ENCODE measurements at places on chromosomes 4 and X. TPM values are rescaled to one million over a fixed set of nuclear protein-coding genes. Genes with fewer than 3 reads are reported as not detected.

NCBP2L gene
- not detected for total RNA-seq

CACNA1F gene
- 0.05 TPM for total RNA-seq

FAM47A gene
- total RNA-seq: not detected

PDE6B gene
- 4.1 TPM for total RNA-seq

DNA sequence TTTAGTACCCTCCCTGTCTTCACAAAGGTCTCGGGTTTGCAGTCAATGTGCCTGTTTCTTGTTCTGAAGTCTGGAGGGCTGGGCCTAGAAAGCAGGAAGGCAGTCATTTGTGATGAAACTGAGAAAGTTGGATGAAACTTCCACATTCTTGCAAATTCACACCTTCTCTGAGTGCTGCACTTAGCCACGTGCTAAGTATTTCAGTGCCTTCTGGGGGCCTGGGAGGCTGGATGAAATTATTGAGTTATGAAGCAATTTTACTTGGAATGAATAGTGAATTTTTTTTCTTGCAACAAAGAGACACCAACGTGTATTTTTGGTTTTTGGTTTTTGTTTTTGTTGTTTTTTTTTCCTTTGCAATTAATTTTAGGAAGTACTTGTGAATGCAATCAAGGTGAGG is 71.2 kb downstream of the MSX1 start:
- no peaks in the 10 kb centered on the region for H3K36me3 ChIP-seq
- H3K27ac ChIP-seq: peak overlapping the region; percentile 62
- no peaks in the 10 kb centered on the region for H3K4me1 ChIP-seq
- no peak overlapping the region for H3K4me3 ChIP-seq
- H3K27me3 ChIP-seq: peaks cover 57% of the 10 kb centered on the region

GRCh38 chr4:134762053-134762452 is 560.5 kb upstream of the PABPC4L start:
- H3K27ac ChIP-seq: no peak overlapping the region
- no peak for DNase-seq
- H3K4me3 ChIP-seq: no peak overlapping the region
- H3K4me1 ChIP-seq: no peaks in the 10 kb centered on the region
- H3K36me3 ChIP-seq: no peaks in the 10 kb centered on the region

DNA sequence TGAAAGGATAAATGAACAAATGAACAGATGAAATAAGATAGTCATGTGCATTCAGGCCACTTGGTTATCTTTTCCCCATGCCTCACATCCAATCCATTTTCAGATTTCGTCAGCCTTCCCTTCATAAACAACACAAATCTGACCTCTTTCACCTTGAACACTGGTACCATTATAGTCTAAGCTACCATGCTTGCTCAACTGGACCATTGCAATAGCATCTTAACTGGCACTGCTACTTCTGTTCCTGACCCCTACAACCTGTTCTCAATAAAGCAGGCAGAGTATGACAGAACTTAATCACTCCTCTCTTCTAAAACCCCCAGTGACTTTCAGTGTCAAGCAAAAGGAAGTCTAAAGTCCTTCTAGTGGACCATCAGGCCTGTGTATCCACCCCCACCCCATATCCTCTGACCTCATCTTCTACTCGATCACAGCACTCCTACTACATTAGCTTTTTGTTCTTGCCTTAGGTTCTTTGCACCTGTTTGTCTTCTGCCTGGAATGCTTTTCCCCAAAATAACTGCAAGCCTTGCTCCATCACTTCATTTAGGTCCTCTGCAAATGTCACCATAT is 40.7 kb downstream of the LARP7 start:
- peaks cover 6% of the 10 kb centered on the region for H3K4me1 ChIP-seq
- H3K27ac ChIP-seq: no peak overlapping the region
- H3K27me3 ChIP-seq: no peaks in the 10 kb centered on the region
- no peak for DNase-seq
- H3K36me3 ChIP-seq: no peaks in the 10 kb centered on the region

DNA sequence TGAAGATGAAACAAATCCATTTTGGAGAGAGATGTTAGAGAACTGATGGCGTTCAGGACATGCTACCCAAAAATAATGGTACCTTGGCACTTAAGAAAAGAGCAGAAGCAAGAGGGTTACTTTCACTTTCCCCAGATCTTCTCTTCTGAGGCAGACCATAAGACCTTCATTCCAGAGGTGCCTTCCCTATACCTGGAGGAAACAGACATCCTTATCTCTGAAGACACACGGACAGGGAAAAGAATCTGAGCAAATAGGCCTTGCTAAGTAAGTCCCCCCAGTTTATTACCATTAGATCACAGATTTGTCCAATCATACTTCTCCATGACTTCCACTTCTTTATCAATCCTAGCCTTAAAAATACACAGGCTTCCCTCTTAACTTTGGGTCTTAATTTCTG is 2.0 kb upstream of the FGF2 start:
- peaks cover 9% of the 10 kb centered on the region for H3K27me3 ChIP-seq
- H3K4me3 ChIP-seq: peak overlapping the region; percentile 85
- peaks cover 24% of the 10 kb centered on the region for H3K4me1 ChIP-seq
- no peak overlapping the region for H3K27ac ChIP-seq
- H3K36me3 ChIP-seq: no peaks in the 10 kb centered on the region
- DNase-seq: no peak

DNA sequence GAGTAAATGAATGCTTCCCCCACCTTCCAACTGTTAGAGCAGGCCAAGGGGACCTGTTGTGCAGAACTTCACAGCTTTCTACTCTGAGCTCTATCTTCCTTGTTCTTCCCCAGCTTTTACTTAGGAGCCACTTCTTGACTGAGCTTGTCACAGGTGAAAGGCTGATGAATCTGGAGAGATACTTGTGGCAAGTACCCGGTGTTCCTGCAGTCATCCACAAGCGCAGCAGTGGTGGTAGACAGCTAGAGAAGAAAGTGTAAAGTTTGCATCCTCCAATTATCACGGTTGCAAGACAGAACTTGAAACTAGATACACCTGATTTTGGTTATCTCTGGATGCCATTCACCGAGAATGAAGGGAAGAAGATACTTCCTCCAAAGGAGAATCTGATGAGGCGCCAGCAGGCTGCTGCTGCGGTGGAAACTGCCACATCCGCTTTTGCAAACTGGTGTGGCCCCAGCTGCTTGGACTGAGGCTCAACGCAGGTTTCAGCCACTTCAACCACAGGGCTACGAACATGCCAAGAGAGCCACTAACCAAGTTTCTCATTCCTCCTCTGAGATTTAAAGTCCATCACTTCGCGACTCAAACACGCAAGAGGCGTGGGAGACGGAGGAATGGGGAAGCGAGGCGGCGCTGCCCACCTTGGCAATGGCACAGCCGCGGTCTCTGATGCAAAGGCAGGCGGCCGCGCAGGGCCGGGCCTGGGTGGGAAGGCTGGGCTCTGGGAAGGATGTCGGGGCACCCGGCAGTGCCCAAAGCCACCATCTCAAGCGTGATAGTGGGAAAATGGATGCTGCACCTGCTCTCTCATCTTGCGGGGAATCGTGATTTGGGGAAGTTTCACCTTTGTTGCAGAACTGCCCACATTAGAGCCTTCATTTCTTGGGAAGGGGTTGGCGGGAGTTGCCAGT is 1.3 kb upstream of the FHIP1A start:
- no peaks in the 10 kb centered on the region for H3K36me3 ChIP-seq
- DNase-seq: no peak
- peak overlapping the region; percentile 89 for H3K4me3 ChIP-seq
- peaks cover 63% of the 10 kb centered on the region for H3K27me3 ChIP-seq

- DNase-seq: no peak
- H3K36me3 ChIP-seq: no peaks in the 10 kb centered on the region
- peaks cover 18% of the 10 kb centered on the region for H3K4me1 ChIP-seq
- H3K4me3 ChIP-seq: no peak overlapping the region
- H3K27ac ChIP-seq: no peak overlapping the region
- H3K27me3 ChIP-seq: no peaks in the 10 kb centered on the region
Observed at GRCh38 chr4:113442826-113443225, 318.7 kb downstream of the CAMK2D start.

DNA sequence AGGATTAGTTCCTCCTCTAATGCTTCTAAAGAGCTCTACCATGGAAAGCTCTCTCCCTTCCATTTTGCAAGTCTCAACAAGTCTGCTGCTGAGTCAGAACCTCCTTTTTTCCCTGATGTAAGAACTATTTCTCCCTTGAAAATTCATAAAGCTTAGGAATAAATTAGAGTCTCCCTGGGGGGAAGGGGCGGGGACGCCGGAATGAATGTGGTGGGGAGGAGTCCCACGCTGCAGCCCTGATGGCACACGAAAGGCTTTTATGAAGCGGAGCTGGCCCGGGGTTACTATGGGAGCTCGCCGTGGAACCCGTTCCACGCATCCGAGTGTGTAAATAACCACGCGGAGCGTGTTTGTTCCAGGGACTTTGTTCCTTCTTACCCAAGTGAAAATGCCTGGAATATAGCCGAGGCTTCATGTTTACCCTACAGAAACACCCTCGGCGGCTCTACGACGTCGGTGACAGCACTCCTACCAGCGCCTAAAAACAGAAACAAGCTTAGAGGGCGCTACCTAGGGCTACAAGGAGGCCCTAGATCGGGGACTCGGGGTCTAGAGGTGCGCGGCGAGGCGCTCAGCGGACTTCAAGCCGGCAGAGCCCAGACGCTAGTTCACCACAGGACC is 923 bp upstream of the CPEB2 start:
- H3K4me3 ChIP-seq: peak overlapping the region; percentile 93
- peak; percentile 18 for DNase-seq
- peaks cover 20% of the 10 kb centered on the region for H3K4me1 ChIP-seq
- no peaks in the 10 kb centered on the region for H3K36me3 ChIP-seq

DNA sequence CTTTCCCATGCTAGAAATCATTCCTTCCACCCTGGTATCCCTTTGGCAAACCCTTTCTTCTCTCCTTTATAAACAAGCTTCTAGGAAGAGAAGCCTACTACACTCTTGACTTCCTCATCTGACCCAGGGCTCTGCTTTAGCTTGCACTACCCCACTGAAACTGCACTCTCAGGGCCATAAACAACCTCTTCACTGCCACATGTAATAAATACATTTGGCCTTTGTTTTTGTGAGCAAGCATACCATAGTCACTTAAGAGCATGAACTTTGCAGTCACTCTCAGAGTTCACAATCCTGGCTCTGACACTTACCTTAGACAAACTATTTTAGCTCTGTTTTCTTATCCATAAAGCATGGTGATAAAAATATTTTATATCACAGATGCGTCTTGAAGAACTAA is 50.7 kb upstream of the USP38 start:
- H3K27ac ChIP-seq: no peak overlapping the region
- DNase-seq: no peak
- H3K4me1 ChIP-seq: no peaks in the 10 kb centered on the region
- H3K27me3 ChIP-seq: no peaks in the 10 kb centered on the region
- no peak overlapping the region for H3K4me3 ChIP-seq

GRCh38 chrX:155144926-155145325 is 71.3 kb upstream of the VBP1 start:
- no peak overlapping the region for H3K27ac ChIP-seq
- DNase-seq: no peak
- H3K36me3 ChIP-seq: no peaks in the 10 kb centered on the region
- H3K27me3 ChIP-seq: no peaks in the 10 kb centered on the region

DNA sequence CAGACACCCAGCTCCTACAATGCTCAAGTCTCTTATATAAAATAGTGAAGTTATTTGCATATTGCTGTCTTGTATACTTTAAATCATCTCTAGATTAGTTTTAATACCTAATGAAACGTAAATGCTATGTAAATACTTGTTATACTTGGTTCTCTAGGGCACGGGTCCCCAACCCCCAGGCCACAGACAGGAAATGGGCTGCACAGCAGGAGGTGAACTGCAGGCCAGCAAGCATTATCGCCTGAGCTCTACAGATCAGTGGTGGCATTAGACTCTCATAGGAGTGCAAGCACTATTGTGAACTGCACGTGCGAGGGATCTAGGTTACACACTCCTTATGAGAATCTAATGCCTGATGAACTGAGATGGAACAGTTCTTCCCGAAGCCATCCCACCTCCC is 395.9 kb upstream of the EMCN start:
- H3K27me3 ChIP-seq: no peaks in the 10 kb centered on the region
- H3K27ac ChIP-seq: no peak overlapping the region
- no peak overlapping the region for H3K4me3 ChIP-seq
- no peaks in the 10 kb centered on the region for H3K36me3 ChIP-seq

DNA sequence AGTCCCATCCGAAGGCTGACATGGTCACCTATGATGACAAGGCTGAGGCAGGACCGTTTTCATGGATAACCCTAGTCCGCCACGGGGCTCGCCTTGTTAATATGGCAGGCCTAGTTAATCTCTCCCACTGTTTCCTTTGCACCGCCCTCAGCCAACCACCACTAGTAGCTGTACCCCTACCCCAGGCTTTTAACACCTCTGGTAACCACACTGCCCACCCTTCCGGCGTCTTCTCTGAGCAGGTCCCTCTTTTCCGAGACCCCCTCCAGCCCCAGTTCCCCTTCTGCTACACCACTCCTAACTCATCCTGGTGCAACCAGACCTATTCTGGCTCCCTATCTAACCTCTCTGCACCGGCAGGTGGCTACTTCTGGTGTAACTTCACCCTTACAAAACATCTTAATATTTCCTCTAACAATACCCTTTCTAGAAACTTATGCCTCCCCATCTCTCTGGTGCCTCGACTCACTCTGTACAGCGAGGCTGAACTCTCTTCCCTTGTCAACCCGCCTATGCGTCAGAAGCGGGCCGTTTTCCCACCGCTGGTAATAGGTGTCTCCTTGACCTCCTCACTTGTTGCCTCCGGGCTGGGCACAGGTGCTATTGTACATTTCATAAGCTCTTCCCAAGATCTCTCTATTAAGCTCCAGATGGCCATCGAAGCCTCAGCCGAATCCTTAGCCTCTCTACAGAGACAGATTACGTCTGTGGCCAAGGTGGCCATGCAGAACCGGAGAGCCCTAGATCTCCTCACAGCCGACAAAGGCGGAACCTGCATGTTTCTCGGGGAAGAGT is 964.4 kb downstream of the RPA4 start:
- H3K27me3 ChIP-seq: no peaks in the 10 kb centered on the region
- H3K4me1 ChIP-seq: peaks cover under 1% of the 10 kb centered on the region
- DNase-seq: no peak
- peaks cover 57% of the 10 kb centered on the region for H3K36me3 ChIP-seq

DNA sequence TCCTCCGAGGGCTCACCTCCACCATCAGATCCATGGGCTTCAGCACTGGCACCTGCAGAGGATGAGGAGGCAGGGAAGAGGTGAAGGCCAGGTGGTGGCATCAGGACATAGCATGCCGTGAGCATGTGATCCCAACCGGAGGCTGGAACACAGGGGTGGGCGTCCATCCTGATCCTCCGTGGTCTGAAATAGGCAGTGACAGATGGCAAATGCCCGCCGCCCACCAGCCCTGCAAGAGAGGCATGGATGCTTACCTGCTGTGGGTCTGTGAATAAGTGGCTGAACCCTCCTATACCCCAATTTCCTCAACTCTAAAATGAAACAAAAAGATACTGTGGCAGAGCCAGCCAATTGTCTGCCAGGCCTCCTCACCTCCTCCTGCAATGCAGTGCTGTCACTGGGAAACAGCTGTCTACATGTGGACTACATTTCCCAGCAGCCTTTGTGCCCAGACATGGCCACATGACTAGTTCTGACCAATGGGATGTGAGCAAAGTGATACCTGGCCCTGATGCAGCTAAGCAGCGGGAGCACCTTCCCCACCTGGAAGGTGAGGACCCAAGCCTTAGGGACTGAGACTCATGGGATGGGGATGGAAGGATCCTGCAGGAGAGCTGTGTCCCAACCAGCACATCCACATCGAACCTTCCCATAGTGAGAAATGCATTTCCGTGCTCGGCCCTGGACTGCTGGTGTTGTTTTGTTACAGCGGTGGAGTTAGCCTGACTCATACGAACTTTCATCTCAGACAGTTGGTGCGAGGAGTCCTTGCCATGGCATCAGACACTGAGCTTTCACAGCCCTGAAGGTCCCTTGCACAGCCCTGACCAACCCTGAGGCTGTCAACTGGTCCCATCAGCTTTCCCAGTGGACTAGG is 99.5 kb downstream of the PPP2R2C start:
- DNase-seq: no peak
- peaks cover 13% of the 10 kb centered on the region for H3K27me3 ChIP-seq
- H3K4me3 ChIP-seq: no peak overlapping the region
- no peaks in the 10 kb centered on the region for H3K4me1 ChIP-seq

GRCh38 chrX:46208225-46208854 is 336.9 kb downstream of the ZNF674 start:
- no peaks in the 10 kb centered on the region for H3K27me3 ChIP-seq
- no peak for DNase-seq

Data from neural crest cell (in vitro differentiated cells).